Lung microvascular endothelial cell (primary cell): ENCODE measurements at places on chromosomes 7 and 10. TPM values are rescaled to one million over a fixed set of nuclear protein-coding genes. Genes with fewer than 3 reads are reported as not detected.

DNA sequence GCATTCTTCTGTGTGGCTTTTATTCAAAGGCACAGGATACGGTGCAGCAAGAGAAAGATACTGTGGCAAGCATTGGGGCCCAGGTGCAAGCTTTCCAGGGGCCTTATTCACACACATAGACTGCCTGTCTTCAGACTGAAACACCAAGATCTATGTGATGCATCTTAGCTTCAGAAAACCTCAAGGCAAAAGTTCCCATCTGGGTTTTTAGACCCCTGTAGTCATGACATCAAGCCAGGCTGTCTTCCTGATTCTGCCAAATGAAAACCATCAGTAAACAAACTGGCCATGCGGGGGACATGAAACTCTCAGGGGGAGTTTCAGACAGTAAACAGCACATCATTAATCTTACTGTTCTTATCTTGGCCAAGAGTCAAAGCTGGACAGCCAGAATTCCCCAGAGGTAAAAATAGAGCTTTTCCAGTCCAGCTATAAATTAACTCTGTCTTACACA lies 9.8 kb downstream of the AGBL3 start:
- DNase-seq = no peak

DNA sequence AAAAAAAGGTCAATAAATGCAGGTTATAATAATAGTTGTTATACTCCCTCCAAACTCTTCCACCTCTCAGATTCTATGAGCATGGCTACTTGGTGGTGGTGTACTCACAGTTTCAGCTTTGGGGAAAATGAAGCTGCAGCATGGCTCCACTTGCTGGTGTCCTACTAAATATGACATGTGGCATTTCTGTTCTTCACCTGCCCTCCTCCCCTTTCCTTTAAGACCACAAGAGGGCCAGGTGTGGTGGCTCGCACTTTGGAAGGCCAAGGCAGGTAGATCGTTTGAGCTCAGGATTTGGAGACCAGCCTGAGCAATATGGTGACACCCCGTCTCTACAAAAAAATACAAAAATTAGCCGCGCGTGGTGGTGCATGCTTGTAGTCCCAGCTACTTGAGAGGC lies 101.1 kb downstream of the SLC37A3 start:
- no peak for DNase-seq

SFTPA1 gene
- total RNA-seq = not detected in 2 replicates

- no peak for DNase-seq
Measured at GRCh38 chr10:8677642-8678041, 623.2 kb downstream of the GATA3 start.

FEZF1 gene
- not detected in 2 replicates for total RNA-seq

GRCh38 chr10:44399659-44400451 lies 15.0 kb upstream of the CXCL12 start:
- DNase-seq = no peak

CCAR1 gene
- 17.5 and 19.4 TPM in 2 replicates for total RNA-seq

DNA sequence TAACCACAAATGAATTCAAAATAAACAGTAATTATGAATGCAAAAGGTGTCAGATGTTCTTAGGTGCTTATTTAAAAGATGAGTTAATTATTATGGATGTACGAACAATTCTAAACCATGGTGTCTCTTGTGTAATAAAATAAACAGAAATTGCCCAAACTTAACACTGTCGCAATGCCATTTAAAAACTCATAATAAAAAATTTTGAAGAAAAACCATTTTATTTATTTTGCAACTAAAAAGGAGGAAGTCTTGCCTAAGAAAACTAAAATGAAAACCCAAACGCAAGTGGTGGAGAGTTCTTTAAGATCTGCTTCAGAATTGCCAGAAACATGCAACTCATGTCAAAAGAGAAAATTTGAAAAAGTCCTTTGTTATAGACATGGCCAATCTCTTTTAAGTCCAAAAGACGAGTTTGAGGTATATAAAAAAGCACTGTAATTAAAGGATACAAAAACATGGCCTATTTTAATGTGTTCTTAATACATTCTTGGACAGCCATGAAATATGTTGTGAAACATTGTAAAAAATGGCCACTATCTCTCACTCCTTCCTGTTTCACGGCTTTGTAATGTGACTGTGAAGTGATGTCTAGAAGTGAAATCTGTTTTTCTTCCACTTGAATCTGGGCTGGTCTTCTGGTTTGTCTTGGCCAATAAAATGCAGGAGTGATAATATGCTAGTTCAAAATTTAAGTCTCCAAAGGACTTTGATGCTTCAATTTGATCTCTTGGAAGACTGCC lies 322.9 kb downstream of the PRPF18 start:
- no peak for DNase-seq
